ENCODE measurements at places on chromosomes 12 and 14.
A peak's percentile ranks its signal among the peaks of the same experiment; 100 is the strongest.

DNA sequence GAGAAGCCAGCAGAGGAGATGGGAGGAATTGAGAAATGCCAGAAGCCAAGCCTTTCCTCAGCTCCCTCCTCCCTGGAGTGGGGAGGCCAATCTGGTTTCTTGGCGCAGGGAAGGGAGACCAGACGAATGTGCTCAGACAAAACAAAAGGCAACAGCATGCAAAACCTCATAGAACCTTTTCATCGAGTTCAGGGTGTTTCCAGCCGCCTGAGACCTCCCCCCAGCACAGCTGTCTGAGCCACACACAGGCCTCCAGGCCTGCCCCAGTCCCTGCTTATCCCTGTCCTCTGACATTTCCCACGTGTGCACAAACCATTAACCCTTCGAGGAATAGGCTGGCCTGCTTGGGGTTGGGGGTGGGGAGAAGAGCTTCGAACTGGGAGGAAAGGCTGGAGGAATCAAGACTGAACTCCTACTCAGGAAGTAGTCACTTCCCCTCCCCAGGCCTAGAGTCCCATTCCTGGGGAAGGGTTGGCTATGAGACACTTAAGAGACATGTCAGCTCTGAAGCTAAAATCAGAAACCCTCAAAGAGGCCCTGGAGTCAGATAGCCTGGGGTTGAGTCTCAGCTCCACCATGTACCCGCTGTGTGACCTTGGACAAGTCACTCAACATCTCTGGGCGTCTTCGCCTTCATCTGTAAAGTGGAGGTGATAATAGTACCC lies 10.7 kb downstream of the TBX3 start:
- DNase-seq = no peak

GRCh38 chr14:72545411-72546311 lies 348.2 kb downstream of the DPF3 start:
- DNase-seq = no peak

DNA sequence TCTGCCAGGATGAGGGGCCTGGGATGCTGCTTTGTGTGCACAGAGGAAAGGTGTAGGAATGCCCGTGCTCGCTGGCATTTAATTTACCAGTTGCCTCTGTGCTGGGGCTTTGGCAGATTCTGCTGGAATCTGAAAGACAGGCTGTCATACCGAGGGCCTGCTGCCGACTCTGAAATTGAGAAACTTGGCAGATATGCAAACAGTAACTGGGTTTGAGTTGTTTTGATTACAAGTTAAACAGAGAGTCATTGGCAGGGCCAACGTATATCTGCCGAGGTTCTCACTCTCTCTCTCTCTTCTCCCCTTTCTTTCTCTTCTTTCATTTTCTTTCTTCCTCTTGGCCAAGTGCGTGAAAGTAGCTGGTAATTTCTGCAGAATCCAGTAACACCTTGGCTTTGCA lies 618.7 kb downstream of the VRK1 start:
- no peak for DNase-seq

GRCh38 chr12:40168001-40168400 lies 56.8 kb upstream of the LRRK2 start:
- DNase-seq = no peak

DNA sequence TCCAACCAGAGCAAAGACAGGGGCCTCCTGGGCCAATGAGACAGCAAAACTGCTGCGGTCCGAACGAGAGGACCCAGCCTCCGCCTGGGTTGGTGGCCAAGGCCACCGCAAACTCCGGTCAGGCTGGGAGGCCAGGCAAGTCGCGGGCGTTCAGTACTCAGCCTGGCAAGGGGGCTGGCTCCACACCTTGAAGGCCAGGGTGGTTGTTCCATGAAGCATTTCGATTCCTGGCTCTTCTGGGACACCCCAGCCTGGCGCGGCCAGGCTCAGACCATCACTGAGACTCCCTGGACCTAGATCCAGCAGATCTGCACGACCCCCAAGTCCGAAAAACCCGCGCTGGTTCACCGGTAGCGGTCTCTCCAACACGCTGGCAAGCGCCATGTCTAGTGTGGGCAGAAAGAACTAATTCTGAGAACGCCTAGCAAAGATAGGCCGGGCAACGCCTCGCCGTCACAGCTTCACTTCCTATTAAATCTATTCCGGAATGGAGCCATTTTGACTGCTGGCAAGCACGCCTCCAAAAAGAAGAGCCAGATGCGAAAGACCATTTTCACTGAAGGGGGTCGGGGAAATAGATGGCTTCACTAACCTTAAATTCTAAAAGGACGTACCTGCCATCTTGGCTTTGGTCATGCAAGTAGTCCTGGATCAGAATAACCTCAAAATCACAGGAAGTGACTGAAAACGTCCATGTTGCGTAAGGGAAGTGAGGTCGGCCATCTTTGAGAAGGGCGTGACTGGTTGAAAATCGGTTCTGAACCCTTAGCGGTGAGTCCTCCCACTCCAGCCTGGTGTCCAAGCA lies at the start of gene PSMB5:
TSS of gene PSMB5 (minus strand) at position 403 of the 805 bp plus-strand sequence. CDS start at position 384, 19 bp downstream.
- DNase-seq = peak; percentile 70

- DNase-seq = no peak
These were observed 83.0 kb upstream of the ZDHHC17 start for GRCh38 chr12:76680940-76681339.

- no peak for DNase-seq
These were observed 7.8 kb downstream of the HSP90AA1 start for GRCh38 chr14:102078831-102079699.

GRCh38 chr12:4117386-4118016 lies 156.1 kb upstream of the CCND2 start:
- DNase-seq = no peak

GRCh38 chr12:103114296-103115055 lies 157.0 kb downstream of the ASCL1 start:
- no peak for DNase-seq

- no peak for DNase-seq
These were observed 14.9 kb upstream of the IRF2BPL start for GRCh38 chr14:77043177-77043983.

DNA sequence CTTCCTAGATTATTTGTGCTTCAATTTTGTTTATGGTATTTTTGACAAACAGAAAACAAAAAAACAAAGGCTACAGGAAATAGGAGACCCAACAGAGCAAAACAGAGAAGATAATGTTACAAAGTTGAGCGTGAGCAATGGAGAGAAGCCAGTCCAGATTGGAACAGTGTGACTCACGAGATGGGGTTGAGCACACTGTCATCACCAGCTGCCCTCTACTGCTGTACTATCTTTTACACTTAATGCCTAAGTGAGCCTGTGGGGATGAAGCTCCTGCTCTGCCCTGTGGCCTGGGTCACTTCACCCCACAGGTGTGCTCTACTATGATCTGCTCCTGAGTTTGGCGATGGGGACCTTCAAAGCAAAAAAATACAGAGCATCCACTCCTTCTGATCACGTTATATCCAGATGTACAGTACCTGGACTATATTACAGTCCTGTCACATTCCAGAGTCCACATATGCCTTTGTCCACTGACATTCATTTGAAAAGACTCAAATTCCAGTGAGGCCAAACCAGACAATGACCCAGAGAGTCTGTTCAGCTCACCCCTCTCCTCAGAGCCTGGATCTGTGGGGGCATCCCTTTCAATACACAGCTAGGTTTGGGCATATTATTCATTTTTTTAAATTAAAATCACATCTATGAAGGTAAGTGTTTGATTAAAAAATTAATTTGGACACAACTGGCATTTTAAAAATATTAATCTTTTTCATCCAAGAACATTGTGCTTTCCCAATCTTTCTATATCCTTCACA lies 4.4 kb downstream of the IPO8 start:
- no peak for DNase-seq

DNA sequence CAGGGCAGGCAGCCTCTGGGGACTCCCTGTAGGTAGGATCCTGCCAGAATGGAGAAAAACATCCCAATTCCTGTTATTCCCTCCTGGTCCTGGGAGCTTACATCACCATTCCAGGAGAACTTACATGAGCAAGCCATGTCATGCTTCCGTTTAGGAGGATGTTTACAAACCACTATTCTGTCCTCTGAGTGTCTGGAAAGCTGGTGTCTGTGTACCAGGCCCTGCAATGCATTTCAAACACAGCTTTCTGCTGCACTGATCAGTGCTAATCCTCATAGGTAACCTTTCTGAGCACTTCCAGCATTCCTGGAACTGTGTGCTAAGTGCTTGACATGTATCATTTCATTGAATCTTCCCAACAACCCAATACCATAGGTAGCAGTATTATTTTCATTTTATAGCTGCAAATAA lies 19.8 kb upstream of the MAP1LC3B2 start:
- no peak for DNase-seq
